Amniotic epithelial cell (primary cell): ENCODE measurements at places on chromosomes 12 and 14.

GRCh38 chr12:123761841-123762714 lies at the start of gene DNAH10:
Gene DNAH10 (plus strand): TSS chr12:123762301. CDS start chr12:123762337, 36 bp downstream.
- DNase-seq = peak; percentile 5

- DNase-seq = peak; percentile 90
Measured at GRCh38 chr14:100828031-100828769, 2.3 kb downstream of the MEG3 start.

DNA sequence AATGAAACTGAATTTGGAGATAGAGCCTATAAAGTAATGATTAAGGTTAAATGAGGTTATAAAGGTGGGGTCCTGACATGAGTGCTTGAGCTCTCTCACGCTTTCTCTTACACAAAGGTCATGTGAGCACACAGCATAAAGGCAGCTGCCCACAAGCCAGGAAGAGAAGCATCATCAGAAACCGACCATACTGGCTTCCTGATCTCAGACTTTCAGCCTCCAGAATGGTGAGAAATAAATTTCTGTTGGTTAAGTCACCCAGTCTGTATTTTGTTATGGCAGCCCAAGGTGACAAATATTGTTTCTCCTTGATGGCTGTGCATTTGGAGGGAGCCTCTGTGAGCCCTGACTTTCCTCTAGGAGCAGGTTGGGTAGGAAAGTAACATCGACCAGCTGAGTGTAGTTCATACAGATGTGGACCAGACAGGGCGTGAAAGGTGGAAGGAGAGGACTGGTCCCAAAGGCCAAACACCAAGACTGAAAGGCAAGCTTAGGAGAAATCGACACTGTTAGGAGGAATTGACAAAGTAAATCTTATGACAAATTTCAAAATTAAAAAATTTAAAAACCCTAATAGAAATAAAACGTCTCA lies 97.6 kb upstream of the SLC38A2 start:
- no peak for DNase-seq

DNA sequence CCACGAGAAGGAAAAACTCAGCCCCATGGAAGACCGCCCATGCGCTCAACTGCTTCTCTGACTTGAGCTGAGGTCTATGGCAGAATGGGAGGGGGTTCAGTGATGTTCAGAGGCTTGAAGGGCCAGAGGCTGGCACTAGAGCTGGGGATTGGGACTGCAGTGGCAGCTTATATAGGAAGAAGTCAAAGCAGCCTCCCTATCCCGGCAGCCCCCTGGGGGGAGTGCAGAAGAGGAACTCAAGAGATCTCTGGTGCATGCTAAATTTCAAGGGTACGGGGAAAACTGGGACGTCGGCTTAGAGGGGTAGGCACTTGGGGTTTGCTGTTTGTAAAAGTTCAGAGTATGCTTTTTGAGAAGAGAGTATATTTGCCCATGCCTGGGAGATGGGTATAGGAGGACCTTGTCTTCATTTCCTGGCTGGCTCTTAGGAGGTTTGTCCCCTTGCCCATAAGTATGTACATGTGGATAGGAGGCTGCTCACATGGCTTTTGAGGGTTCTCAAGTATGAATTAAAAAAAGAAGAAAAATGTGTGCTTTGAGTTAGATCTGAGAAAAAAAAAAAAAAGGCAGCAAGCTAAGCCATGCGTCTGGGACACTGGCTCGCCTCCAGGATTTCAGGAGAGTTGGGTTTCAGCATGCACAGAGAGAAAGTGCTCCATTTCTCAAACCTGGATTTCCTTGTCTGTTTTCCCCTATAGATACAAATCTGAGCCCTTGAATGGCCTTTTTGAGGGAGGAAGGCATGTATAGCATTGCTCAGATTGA lies 3.2 kb upstream of the MEG3 start:
- no peak for DNase-seq

DNA sequence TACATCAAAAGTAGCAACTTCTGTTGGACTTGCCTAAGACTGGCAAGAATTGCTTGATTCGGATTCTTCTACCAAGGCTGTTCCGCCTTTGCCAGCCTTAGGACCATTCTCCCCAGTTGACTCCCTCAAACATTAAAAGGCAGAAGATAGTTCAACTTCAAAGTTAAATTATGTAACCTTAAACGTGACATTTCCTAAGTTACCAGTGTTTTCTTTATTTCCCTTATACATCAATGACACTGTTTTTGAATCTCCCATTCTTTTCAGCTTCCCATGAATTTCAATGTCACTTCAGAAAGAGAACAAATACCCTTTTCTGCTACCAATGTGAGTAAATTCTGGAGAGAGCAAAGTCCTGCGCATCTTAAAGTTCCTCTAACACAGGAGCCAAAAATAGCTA lies 25.2 kb downstream of the CAPRIN2 start:
- no peak for DNase-seq

GRCh38 chr14:97120611-97121031 lies 323.4 kb downstream of the VRK1 start:
- DNase-seq = no peak

DNA sequence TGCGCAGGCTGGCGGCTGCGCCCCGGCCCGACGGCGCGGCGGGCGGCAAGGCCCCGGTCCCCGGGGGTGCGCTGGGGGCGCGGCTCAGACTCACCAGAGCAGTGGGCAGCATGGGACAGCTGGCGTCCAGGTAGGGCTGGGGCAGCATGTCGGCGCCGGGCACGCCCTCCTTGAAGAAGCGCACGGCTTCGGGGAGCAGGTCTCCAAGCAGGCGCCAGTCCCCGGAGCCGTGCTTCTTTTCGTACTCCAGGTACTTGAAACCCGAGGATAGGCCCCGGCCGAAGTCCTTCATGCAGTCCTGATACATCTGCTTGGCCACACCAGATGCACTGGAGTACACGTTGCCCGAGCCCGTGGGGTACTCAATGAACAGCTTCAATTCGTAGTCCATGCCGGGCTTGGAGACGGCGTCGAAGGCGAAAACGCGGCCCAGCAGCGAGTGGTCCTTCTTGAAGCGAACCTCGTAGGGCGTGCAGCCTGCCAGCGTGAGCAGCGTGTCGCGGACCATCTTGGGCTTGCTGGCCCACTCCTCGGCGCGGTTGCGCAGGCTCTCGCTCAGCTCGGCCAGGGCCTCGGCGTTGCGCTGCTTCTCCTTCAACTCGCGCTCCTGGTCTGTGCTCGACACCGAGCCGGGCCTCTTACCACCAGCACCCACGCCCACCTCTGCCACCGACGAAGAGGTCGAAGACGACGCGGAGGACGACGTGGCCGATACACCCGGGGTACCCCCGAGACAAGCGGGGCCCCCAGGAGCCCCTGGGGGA lies 2.2 kb downstream of the IRF2BPL start:
- peak; percentile 45 for DNase-seq

DNA sequence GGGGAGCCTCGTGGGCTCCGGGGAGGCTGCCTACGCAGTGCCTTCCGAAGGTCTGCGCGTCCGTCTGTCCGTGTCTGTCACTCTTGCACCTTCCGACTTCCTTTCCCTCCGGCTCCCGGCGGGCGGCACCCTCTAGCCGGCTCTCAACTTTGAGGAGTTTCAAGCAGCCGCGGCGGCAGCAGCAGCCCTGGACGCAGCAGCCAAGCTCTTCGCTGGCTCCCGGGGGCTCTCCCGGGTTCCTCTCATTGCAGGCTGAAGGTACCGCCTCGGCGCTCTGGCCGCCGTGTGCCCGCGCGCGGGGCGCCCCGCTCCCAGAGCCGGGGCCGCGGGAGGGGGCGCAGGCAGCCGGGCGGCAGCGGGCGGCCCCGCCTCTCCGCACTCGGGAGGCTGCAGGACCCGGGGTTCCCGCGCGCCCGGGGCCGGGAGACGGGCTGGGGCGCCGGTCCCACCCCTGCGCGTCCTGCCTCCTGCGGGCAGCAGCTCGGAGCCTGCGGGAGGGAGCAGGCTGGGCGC lies at the start of the genes AMIGO2 and PCED1B:
AMIGO2 (minus strand) TSS at position 492 of the 513 bp plus-strand sequence. CDS start 957 bp downstream, outside the sequence.
PCED1B (plus strand) TSS at position 154 of the 513 bp plus-strand sequence. CDS start 155,443 bp downstream, outside the sequence.
- peak; percentile 72 for DNase-seq

DNA sequence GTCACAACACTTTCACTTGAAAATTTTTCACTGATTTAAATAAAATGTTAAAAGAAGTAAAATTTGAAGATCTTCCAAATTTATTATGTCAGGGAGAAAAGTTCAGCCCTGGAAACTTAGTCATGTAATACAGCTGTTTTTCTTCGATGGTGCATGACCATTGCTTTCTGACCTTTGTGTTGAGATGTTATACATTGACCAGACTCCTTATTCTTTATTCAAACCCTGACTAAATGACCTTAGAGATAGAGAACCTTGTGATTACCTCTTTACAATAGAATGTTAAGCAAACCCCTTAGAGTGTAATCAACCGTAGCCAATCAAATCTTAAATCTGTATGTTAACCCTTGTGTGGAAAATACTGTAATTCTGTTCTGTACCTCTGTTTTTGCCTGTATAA lies 34.5 kb downstream of the PLCZ1 start:
- DNase-seq = no peak

DNA sequence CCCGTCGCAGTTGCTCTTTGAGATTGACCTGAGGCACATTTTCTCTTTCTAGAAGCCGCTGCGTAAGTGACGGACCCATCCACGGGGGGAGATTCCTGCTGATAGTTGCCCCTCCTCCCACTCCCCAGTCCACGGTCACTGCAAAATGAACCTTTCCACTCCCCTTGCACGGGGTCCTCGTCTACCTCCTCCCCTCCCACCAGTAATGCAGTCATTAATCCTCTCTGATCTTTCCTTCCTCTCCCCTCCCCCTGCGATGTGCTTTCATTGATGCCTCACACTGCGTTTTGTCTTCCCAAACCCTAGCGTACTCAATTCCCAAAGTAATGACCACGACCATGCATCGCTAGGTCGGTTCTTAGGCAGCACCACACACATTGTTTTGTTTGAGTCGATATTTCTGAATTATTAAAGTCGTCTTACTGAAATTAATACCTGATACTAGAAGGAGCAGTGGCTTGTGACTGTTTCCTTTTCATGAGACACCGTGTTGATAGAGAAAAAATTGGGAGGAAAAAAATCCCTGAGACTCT lies 857 bp downstream of the ETNK1 start:
- no peak for DNase-seq

DNA sequence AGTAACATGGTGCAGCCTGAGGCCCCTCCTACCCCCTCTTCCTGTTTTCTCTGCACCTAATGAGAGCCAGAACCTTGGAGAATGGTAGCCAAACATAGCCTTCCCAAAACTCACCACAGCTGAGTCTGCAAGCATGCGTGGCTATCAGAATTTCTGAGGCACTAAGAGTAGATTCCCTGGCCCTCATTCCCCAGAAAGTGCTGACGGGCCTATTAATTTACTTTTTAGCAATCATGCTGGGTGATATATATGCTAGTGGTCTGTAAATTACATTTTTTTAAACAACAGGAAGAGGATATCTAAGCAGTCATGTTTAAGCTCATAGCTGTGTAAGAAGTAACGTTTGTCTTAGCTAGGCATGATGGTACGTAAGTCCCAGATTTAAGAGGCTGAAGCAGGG lies 30.4 kb downstream of the KANSL2 start:
- DNase-seq = no peak

- no peak for DNase-seq
Measured at GRCh38 chr12:132686825-132687210, 324 bp downstream of the POLE start.

DNA sequence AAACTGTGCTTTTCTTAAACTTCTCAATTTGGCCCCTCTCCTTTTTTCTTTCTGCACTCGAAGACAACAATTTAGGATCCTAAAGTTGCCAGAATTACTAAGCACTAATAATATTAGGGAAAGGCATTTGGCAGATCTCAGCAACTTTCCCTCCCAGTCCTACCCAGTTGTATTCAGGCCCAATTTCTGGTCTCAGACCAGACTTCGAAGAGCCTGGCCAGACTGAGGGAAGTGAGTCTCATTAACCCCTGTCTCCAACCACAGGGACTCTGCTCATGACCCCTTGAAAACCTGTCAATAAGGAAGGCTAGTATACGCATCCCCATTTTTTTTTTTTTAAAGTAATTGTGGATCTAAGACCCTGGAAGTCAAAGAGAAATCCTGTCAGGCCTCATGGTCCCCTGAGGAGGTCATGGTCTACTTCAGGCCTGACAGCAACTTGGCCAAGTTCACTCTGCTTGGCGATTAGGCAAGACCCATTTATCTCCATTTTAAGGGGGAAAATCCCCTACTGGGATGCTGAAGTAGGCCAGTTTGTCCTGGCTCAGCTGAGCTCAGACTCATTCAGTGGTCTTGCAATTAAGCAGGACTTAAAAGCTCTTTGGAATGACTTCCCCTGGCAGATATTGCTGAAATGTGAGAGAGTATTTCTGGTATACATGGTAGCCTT lies 521.0 kb downstream of the FUT8 start:
- DNase-seq = no peak

GRCh38 chr12:90303771-90304170 lies 595.1 kb upstream of the ATP2B1 start:
- DNase-seq = no peak

DNA sequence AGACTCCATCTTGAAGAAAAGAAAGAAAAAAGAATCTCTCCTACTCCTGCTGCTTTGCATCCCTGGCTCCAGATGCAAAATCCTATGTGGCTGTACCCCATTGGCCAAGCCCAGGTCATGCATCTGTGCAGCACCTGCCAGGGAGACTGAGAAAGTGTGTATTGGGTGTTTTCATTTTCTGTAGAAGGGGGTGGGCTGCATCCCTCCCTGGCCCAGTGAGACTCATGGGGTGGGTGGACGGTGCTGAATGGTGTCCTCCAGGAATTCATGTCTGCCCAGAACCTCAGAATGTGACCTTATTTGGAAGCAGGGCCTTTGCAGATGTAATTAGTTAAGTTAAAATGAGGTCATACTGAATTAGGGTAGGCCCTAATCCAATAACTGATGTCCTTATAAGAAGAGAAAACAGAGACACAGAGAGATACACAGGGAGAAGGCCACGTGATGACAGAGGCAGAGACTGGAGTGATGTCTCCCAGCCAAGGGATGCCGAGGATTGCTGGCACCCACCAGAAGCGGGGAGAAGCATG lies 23.2 kb downstream of the MOAP1 start:
- DNase-seq = no peak

- DNase-seq = no peak
Measured at GRCh38 chr14:57066887-57067513, 201.7 kb downstream of the EXOC5 start.
